SJCRH30 (cell line): ENCODE measurements at places on chromosomes 5 and 9. TPM values are rescaled to one million over a fixed set of nuclear protein-coding genes. Genes with fewer than 3 reads are reported as not detected.

NMUR2 gene
- total RNA-seq = not detected in 2 replicates

PCDHGC3 gene
- total RNA-seq = 105 and 109 TPM in 2 replicates

MPDZ gene
- 34.4 and 39.6 TPM in 2 replicates for total RNA-seq

DNA sequence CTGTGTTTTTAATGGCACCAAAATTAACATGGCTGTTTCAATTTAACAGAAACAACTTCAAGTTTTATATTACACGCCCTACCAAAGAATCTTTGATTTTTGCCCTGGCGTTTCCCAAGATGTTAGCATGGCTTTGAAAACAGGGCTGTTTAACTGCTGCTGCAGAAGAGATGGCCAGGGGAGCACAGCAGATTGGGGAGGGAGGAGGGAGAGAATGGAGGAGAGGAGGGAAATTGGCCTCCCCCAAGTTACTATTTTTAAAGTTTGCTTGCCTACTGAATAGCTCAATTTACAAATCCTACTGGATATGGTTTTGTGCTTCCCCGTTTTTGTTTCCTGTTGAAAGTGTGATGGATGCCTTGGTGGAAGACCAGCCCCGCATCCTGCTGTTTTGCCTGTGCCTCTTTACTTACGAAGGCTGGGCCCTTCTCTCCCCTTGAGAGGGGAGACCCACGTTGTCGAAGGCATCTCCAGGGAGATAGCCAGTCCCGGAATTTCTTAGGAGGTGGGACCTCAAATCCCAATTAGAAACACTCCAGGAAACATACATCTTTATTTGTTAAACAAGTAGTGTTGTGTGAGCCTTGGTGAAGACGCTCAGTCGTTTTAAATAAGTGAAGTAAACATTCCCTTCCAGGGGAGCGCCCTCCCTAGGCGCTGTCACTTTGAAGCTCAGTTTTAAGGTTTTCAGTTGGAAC lies 98.6 kb downstream of the AOPEP start:
- DNase-seq = no peak

DNA sequence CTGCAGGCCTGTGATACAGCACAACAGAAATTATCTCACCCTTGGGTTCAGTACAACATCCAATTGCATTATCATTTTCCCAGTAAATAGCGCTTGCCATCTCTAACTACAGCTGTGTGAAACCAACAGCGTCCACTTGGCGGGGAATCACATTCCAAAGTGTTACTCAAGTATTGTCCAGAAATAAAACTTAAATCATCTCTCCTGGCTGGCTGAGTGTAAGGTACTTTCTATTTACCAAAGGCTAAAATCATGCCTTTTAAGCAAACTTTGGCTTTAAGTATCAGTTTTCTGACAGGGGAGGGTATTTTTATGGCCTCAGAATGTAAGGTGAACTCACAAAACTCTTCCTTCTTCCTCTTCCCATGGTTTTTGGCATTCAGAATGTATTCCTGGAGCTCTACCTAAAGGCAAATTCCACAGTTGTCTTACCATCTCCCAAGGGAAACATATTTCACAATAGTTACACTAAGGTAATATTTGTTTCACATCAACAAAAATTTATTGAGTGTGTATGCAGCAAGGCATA lies 205.6 kb upstream of the MPDZ start:
- no peak for DNase-seq

CCL28 gene
- not detected in 2 replicates for total RNA-seq

DNA sequence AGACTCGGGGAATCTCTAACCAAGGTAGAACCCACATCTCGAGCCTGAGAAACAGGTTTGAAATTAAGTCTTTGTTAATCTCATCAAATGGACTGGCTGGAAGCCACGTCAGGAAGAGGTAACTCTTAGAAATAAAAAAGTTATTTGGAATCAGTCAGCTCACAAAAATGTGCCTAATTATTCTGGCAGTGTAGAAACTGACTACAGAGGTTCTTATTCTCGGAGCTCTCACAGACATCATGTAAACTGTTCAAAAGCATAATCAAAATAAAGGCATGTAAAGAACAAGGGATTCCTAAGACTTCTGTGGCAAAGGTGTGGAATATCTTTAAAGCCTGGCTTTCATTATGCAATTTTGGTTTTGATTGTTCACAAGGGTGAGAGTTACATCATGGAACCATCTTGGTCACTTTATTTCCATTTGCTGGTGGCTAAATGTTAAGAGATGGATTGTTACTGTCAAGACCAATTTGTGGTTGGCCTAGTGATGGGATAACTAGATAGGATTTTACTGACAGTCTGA lies 85.1 kb downstream of the OTULIN start:
- no peak for DNase-seq

DNA sequence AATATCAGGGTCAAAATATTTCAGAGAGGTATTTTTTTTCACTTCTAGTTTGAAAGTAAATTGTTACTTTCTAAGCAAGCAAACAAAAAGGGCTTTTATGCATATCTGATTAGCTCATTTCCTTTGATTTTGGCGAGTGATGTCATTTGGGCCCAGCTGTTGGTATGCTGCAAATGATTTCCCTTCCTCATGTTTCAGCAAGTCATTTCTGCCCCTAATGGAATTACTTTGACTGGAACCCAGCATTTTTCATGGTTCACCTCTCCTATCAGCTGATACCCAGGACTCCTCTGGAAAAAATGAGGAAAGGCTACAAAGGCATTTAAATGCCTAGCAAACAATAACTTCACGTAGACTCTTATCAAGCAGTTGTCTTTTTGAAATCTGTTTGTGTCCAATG lies 500.6 kb downstream of the EBF1 start:
- DNase-seq = peak; percentile 94

NFX1 gene
- total RNA-seq = 22.2 and 22.6 TPM in 2 replicates

- DNase-seq = peak; percentile 50
These were observed 15.5 kb upstream of the MGAT1 start for GRCh38 chr5:180817893-180818674.

WWC1 gene
- not detected in 2 replicates for total RNA-seq

MAPK9 gene
- 44.5 and 46.6 TPM in 2 replicates for total RNA-seq

DNA sequence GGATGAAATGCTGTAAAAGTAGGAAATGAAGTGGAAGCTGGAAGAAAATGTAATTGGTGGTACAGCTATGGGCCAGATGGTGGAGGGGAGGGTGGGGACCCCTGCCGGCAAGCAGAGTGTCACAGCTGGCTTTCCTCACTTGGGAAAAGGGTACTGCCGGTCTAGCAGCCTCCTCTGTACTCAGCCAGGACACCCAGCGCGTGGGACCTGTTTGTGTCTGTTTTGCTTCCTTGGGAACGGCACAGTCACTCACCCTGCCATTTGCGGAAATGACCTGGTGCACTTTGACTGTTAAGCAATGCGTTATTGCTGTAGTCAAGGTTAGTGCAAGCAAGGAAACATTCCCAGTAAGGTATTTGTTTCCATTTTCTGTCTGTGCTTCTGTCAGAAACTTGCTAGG lies 10.1 kb downstream of the TMEM252 start:
- no peak for DNase-seq

DNA sequence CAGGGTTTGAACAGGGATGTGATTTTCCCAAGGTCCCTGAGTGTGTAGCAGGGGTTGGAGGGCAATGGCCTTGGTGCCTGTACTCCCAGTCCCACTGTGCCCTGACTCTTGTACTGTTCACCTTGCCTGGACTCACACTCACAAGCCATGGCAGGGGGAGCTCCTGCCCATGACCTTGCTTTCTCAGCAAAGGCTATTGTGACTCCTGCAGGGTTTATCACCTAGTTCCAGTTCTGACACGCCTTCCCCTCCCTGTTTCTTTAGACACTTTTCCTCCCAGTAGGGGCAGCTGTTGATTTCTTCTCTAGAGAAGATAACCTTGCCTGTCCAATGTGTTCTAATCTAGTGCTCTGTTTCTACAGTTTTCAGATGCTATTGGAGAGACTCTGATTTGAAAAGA lies 139.5 kb downstream of the FSTL4 start:
- no peak for DNase-seq

- DNase-seq = no peak
These were observed 24.5 kb downstream of the PCSK5 start for GRCh38 chr9:75914883-75915452.

GRCh38 chr5:38795986-38796741 lies 49.6 kb upstream of the OSMR start:
- no peak for DNase-seq

- DNase-seq = no peak
These were observed 92.5 kb downstream of the RAB3C start for GRCh38 chr5:58675341-58675740.

GRCh38 chr9:108864446-108864845 lies 2.4 kb downstream of the ACTL7A start:
- no peak for DNase-seq

DNA sequence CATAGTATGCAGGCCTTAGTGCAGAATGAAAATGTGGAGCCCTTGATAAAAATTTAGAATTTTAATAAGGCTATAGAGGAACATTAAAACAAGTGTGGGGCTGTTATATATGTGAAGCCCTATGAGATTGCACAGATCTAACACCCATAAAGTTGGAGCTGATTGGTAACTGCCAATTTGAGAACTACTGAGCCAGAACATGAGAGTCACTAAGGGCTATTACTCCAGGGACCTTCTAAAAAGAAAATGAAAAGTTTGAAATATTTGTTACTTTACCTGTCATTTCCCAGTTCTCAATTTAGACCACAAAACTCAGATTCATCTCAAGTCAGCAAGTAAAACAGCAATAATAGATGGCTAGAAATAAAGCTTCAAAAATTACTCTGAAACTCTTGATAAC lies 898.6 kb downstream of the TLE1 start:
- DNase-seq = no peak

GRCh38 chr9:708182-708550 lies 133.3 kb upstream of the DMRT1 start:
- no peak for DNase-seq

GRCh38 chr5:87268126-87268969 lies 665 bp downstream of the RASA1 start:
- DNase-seq = peak; percentile 75

MARCOL gene
- not detected in 2 replicates for total RNA-seq

BTNL8 gene
- total RNA-seq = not detected in 2 replicates

- DNase-seq = no peak
These were observed 144.6 kb downstream of the DOCK2 start for GRCh38 chr5:169781420-169782345.

SYK gene
- not detected in 2 replicates for total RNA-seq

ARID3C gene
- total RNA-seq = 0.13 TPM in 1 of 2 replicates, not detected in the other

PCDHB14 gene
- total RNA-seq = 10.9 and 11.2 TPM in 2 replicates

FGFR4 gene
- total RNA-seq = 563 and 588 TPM in 2 replicates

DNA sequence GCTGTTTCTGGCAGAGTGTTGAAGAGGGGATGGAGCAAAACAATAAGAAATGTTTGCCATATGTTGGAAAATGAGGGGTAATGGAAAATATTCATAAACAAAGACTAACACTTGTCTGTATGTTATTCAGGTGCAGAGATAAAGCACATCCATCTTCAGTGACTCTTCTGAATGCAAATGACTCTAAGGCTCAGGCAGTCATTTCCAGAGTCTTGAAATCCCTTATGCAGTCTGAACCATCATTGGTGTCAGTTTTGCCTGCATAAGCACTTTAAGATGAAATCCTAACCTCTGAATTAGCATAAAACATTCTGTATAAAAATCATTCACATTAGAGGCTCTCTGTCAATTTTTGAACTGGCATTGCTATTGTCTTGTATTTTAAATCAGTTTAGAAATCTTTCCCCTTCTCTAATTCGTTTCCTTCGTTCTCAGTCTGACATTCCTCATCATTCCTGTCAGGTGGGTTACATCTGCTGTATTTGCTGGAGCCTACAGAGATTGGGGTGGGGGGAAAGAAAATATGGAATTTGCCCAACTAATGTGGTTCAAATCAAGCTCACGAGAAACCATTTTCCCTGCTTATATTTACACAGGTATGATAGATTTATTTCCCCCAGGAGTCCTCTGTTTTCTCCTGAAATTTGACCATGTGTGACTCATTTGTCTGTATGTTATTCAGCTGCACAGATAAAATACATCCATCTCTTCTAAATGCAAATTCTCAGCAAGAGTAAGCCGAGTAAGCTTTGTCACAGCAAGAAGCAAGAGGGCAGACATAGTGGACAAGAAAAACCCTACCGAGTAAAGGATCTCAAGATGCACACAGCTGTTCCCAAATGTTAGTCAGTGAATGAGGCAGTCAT lies 31.6 kb downstream of the ENC1 start:
- DNase-seq = no peak

DNA sequence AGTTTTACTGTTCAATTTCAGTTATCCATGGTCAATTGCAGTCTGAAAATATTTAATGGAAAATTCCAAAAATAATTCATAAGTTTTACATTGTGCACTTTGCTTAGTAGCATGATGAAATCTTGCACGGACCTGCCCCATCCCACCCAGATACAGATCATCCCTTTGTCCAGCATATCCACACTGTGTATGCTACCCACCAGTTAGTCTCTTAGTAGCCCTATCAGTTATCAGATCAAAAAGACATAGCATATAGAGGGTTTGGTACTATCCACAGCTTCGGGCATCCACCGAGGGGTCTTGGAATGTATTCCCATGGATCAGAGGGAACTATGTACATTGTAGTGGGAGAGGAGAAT lies 97.7 kb downstream of the SLC44A1 start:
- no peak for DNase-seq

KCNMB1 gene
- total RNA-seq = not detected in 2 replicates

DNA sequence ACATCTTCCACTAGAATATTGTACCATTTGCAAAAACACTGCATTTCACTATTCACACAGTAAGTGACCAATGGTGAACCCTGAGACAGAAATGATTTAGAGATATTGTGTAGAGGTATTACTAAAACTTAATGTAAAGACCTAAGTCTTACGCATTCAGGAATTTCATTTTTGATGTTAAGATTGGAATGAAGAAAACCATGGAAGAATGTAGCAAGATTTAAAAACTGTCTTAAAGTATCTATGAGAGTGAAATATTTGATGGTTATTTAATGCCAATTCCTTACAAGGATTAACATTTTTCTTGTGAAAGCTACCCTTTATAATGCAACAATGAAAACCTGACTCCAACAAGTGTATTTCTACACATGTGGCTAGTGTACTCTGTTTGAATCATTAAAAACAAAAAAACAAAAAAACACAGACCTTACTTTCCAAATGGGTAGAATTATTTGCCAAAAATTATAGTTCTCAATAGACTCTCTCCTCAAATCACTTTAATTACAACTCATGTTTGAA lies 172.0 kb downstream of the NNT start:
- no peak for DNase-seq

DNA sequence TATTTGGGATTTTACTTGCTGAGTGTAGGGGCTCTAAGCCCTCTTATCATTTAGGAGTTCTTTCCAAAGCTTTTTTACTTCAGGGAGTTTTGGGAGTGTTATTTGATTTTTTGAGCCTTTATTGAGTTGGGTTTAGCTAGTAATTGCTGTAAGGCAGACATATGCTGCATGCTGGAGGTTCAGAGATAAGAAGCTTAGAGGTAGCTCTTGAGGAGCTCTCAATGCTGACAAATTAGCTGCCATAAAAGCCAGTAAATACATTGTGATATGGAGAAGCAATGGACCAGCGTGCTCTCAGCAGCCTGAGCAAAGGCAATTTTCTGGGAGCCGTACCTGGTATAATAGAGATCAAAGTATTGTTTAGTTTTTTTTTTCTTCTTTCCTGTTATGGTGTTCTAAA lies 11.6 kb downstream of the ARHGEF28 start:
- no peak for DNase-seq

GRCh38 chr9:70101265-70101664 lies 57.6 kb downstream of the MAMDC2 start:
- no peak for DNase-seq

KIF2A gene
- total RNA-seq = 74.0 and 77.7 TPM in 2 replicates

GRCh38 chr5:112604732-112605630 lies 132.7 kb upstream of the APC start:
- no peak for DNase-seq

DRD1 gene
- total RNA-seq = not detected in 2 replicates

GRCh38 chr9:110975278-110975677 lies 63.0 kb downstream of the LPAR1 start:
- no peak for DNase-seq

GRCh38 chr5:129124608-129125007 lies 30.1 kb downstream of the ISOC1 start:
- DNase-seq = no peak

GRCh38 chr5:155050384-155051019 lies 36.9 kb downstream of the KIF4B start:
- DNase-seq = no peak
